ENCODE measurements at places on chromosomes 4 and X.

DNA sequence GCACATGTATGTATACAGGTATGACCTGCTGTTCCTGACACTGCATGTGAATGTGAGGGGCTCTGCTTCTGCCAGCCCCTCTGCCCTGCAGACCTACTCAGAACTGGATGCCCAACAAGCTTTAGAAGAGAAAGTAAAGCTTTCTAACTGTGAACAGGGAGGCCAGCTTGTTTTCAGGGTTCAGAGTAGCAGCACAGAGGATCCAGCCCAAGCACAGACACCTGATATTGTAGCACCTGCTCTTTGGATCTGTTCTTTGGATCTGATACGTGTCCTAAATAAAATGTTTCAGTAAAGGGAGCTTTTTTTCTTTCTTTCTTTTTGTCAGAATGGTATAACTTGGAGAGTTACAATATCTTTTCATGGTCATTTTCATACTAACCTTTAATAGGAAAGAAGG is 19.2 kb downstream of the DCUN1D4 start:
- DNase-seq, result no peak

- DNase-seq, result no peak
Measured at GRCh38 chrX:35406386-35406785, 391.8 kb upstream of the MAGEB16 start.

DNA sequence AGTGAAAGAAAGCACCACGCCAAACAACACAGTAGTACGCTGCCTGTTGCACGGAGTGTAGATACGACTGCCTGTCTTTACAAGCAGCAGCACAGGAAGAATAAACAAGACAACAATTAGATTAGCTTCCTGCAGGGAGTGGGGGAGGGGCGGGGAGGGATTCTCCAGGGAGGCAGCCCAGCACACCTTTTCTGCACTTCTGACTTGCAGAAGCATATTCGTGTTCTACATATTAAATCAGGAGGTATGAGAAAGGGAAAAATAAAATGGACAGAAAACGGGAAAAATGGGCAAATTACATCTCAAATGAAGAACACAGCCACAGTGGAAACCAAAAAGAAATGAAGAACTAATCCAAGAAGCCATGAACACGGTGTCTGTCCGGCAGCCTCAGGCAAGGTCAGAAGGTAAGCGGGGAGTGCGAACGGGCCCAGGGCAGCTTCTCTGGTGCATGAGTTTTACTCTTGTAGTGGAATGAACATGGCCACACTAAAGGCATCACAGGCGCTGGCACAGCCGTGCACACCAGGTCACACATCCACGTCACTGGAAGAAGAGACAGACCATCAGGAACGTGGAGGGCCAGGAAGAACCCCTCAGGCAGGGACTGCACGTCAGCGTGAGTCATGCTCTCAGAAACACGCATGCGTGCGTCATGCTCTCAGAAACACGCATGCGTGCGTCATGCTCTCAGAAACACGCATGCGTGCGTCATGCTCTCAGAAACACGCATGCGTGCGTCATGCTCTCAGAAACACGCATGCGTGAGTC is 20.1 kb upstream of the ADRA2C start:
- DNase-seq, result no peak

GRCh38 chrX:19791562-19791961 is 95.8 kb downstream of the SH3KBP1 start:
- DNase-seq, result peak; percentile 20

DNA sequence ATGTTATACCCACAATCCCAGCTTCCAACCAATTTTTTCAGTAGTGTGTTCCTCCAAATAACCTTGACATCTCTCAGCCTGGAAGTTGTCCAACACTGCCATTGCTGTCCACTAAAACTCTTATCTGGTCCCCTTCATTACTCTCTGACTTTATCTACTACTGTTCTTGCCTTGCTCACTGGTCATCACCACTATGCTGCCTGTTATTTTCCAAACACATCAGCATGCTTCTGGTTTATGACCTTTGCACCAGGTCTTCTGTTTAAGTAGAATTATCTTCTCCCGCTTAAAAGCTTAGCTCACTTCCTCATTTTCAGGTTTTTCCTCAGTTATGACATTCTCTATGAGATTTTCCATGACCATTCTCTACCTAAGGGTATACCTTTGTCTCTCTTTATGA is 5.5 kb downstream of the ELMOD2 start:
- no peak for DNase-seq

GRCh38 chrX:12962041-12962504 is 12.8 kb upstream of the TMSB4X start:
- no peak for DNase-seq

DNA sequence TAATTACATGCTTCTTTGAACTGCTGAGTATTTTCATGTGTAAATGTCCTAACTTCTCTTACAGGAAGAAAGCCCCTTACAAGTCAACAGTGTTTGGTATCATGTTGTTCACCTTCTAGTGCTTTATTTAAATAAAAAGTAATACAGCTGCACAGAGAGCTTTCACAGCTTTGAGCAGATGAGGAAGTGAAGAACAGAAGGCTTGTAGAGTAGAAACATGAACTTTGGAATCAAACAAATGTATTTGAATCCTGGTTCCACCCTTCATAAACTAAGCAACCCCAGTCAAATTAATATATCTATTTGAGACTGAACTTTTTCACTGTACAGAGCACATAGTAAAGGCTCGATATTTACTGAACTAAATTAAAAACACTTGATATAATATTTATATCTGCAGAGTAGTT is 120.5 kb downstream of the CAMK2D start:
- DNase-seq, result no peak

DNA sequence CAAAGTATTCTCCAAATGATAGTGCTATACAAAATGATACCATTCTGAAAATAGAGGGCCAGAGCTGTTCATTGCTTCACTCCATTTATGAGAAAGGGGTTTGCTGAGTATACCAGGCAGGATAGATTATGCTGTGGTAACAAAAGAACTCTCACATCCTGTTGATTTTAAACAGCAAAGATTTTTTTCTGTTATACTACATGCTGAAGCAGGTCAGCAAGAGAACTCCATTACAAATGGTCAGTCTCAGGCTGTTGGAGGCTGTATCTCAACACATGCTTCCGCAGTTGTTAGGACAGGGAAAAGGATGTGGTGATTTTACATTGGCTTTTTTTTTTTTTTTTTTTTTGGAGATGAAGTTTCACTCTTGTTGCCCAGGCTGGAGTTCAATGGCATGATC is 13.7 kb upstream of the KLHL5 start:
- DNase-seq, result no peak

DNA sequence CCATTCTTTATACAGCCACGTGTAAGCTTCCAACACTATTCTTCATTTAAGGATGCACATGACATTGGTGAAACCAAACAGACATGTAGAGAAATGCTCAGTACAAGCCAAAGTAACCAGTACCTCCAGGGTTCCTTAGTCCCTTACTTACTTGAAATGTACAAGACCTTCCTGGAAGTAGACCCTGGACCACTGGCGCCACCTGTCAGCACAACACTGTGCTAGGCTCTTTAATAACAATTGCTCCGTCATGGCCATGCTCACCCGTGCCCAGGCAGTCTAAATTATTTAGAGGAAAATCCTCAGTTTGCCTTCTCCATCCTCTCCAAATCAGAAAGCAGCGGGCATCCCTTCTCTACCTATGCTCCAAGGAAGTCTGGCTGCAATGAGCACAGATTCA is 52.7 kb downstream of the ADGRA3 start:
- no peak for DNase-seq

- no peak for DNase-seq
Measured at GRCh38 chr4:101141230-101141629, 206.1 kb downstream of the PPP3CA start.

- DNase-seq, result peak; percentile 56
Measured at GRCh38 chr4:86508436-86508835, 85.7 kb upstream of the PTPN13 start.

DNA sequence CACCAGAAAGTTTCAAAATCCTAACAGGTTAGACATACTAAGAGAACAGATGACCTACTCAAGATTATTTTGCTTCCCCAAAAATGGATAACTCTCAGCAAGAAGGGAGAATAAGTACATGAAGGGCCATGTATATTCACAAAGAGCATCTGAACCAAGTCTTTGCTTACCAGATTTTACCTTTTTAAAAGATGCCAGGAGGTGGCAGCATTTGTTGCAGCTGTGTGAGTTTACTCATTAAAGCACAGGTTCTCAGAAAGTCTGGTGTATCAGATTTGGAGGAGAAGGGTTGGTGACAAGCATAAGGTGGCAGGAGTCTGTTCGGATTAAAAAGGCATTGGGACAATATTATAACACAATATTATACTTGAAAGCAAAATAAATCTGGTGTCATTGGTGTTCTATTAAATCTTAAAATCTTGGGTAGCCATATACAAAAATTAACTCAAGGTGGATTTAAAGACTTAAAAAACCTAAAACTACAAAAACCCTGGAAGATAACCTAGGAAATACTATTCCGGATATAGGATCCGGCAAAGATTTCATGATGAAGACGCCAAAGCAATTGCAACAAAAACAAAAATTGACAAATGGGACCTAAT is 51.3 kb upstream of the NFKB1 start:
- DNase-seq, result peak; percentile 38

GRCh38 chr4:83643036-83643435 is 107.1 kb downstream of the GPAT3 start:
- DNase-seq, result no peak

DNA sequence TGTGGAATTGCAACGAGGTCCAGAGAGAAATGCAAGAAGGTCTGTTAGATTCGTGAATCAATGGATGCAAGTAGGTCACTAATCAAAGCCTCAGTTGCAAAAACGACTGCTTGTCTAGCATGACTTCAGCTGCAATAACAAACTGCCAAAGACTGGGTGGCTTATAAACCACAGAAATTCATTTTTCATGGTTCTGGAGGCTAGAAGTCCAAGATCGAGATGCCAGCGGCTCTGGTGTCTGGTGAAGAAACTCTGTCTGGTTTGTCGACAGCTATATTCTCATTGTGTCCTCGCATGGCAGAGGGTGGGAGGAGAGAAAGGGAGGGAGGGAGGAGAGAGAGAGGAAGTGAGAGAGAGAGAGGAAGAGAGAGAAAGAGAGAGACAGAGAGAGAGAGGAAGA is 114.7 kb downstream of the MXRA5 start:
- DNase-seq, result no peak

DNA sequence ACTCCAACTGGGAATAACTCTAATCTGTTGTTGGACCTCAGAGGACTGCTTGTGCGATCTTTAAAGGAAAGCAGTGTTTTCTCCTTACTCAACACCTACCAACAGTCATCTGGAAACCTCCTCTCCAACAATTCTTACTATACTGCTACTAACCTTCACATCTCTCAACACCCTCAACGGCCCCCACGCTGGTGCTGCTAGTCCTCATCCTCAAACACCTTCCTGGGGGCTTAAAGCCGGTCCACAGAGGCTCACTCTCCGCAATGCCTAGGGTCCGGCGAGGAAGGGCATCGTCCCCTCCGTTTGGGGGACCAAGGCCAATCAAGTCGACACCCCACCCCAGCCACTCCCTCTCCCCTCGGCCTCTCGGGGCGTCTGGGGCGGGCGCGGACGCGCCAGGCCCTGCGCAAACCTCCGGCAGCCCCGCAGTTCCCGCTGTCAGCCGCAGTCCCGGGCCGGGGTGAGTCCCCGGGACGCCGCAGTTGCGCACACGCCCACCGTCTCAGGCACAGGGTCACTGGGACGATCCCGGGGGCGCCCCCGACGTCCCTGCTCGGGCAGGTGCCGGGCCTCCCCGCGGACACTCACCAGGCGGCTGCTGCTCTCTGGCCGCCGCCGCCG is 418 bp downstream of the TAB3 start:
- DNase-seq, result peak; percentile 0

- DNase-seq, result no peak
Measured at GRCh38 chr4:56981795-56982201, 3.1 kb downstream of the POLR2B start.

- DNase-seq, result no peak
Measured at GRCh38 chr4:8069102-8069752, 89.4 kb downstream of the ABLIM2 start.

DNA sequence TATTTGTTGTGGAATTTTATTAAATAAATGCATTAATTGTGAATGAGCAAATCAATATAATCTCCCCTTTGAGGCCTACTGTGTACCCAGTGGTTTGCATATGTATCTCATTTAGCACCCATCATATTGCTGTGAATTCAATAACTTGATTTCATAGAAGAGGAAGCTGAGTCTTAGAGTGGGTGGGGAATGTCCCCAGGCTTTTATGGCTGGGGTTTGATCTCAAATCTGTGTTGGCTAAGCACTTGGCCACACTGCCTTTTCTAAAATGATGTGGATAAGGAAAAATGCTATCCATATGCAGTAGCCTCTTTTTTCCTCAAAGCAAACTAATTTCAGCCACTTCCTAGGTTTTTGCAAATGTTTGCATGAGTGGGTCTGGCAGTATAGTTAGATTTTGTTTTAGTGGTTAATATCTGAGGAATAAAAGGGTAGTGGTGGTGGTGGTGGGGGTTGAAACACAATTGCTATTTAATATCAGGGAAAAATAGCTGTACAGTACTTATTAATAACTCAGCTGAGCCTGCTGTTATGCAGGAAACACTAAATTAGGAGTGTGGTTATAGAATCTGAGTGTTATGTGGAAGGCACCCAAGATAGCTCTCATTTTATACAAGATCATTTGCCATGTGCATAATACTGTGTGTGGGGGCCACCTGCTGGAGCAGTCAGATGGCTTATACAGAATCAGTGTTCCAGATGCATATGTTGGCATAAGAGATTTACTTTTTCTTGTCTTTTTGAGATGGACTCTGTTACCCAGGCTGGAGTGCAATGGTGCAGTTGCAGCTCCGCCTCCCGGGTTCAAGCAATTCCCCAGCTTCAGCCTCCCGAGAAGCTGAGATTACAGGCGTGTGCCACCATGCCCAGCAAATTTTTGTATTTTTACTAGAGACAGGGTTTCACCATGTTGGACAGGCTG is 108.0 kb downstream of the TMEM131L start:
- peak; percentile 91 for DNase-seq

DNA sequence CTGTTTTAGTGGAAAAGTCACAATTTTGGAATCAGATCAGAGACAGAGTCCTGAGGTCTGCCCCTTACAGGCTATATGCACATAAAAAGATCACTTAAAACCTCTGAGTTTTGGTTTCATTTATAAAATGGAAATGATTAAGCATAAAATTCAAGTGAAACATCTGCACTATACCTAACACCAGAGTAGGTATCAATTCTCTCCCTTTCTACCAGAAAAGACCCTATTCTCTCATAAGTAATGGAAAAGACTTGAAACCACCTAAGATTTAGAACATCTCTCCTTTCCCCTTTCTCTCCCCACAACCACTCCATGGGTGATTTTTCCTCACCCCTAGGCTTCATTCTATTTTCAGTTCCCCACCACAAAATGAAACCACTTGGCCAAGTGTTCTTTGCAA is 907 bp downstream of the LHFPL1 start:
- no peak for DNase-seq

DNA sequence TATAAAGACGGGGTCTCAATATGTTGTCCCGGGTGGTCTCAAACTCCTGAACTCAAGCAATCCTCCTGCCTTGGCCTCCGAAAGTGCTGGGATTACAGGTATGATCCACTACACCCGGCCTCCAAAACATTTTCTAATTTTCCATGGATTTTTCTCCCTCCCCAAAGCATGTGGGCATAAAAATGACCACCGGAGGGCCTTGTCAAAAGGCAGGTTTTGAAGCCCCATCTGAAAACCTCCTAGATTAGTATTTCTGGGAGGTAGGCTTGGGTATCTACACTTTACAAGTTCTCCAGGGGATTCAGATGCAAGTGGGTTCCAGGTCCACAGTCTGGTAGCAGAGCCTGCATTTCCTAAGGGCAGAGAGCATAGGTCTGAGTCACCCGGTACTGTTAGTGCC is 1.4 kb upstream of the GPR173 start:
- no peak for DNase-seq

- DNase-seq, result no peak
Measured at GRCh38 chr4:77711469-77711868, 105.8 kb downstream of the CXCL13 start.

GRCh38 chrX:15973299-15973698 is 118.7 kb upstream of the AP1S2 start:
- DNase-seq, result peak; percentile 43

Data from foreskin fibroblast (primary cell).